ENCODE measurements at places on chromosomes 2 and 18.

DNA sequence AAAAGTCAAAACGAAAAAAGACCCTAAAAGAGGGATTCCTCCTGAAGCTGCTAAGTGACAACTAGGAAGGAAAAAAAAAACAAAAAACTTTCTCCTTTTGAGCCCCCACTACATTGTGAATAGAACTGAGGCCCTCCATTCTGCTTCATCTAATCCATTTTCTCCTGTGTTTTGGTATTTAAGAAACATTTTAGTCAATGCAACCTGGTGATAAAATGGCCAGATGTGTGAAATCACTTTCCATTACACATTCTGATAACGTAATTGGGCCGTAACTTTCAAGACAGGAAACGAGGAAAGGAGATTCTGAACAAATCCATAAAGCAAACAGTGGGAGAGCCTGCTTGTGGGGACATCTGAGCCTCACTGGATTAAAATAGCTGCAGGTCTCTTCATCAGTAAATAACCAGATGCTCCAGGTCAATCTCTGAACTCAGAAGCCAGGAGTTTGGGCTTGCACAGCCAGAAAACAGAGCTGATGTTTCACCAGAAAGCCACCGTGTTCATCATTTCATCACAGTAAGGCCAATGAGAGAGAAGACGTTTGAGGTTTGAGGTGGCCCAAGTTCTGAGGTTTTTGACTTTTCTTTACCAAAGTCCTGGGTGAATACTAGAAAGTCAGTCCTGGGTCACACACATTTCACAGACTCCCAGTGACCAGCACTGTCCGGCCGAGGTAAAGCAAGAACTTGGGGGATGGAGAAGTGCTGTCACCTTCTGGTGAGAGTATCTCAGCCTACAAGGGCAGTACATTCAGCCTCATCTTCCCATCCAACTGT, 47.8 kb downstream of the TGFA start:
- DNase-seq, result no peak

- DNase-seq, result no peak
Observed at GRCh38 chr2:67904566-67904965, 158.2 kb downstream of the C1D start.

DNA sequence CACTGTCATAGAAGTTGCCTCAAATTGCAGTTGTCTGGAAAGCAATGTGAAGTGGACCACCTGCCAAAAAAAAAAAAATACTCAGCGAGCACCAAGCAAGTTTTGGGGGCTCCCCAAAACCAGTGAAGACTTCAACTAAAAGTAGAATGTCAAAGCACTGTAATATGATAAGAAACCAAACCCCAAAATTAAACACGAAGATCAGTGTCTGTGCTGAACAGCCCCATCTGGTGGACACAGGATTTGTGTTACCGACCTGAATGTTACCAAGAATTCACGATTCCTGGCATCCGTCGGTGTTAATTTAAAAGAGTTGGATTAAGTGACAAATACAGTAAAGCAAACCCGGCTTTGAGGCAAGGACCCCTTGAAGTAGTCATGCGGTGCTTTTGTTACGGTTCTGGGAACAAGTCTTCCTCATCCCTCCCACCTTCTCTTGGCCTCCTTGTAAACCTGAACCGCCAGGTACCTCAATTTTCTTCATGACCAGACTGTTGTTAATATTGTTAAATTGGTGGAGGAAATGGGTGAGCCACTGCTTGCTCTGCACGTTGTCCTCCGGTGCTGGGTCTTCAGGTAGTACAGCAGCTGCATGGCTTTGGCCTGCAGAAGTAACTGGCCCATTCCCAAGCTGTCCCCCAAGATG, 31.3 kb upstream of the SSB start:
- DNase-seq, result peak; percentile 11

- DNase-seq, result no peak
Observed at GRCh38 chr2:50614056-50614455, 417.9 kb downstream of the NRXN1 start.

DNA sequence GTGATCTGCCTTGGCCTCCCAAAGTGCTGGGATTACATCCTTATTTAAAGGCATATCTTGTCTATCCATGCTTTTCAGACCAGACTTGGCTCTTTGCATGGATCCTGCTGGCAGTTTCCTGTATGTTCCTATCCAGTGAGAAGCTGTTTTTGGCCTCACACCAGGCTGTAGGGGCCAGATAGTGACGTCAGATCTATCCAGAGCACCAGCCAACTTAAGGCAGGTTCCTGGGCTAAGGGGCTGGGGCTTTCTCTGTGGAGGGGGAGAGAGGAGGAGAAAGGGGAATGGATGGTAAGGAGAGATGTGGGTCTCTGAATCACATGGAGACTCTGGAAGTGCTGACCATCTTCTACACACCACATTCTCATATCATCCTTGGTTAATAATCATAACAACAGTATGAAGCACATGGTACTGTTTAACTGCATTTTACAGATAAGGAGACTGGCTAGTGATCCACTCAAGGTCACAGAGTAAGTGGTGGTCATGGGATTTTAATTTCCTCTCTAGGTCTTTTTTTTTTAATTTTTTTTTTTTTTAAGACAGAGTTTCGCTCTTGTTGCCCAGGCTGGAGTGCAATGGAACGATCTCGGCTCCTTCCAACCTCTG, 2.0 kb upstream of the FAM117B start:
- no peak for DNase-seq

DNA sequence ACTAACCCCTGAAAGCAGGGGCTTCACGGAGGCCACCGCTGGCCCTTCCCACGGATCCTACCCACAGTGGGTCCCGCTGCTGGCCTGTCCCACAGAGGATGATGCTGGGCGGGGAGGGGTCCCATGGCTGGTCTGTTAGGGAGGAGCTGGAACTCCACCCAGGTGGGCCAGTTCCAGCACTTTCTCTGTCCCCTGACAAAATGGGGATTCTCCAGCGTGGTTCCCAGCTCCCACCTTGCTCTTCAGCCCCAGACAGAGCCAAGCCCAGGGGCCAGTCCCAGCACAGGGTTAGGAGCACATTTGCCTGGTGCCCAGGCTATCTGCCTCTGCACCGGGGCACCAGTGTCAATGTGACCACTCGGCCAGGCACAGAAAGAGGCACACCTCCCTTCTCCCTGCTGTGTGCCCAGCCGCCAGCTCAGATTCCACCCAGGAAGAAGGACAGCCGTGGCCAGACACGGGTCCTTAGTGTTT, 50.0 kb downstream of the ANKMY1 start:
- DNase-seq, result no peak

GRCh38 chr2:27967076-27967475, 76.5 kb downstream of the BABAM2 start:
- DNase-seq, result no peak

GRCh38 chr2:24424387-24424786, 64.1 kb upstream of the ITSN2 start:
- no peak for DNase-seq

DNA sequence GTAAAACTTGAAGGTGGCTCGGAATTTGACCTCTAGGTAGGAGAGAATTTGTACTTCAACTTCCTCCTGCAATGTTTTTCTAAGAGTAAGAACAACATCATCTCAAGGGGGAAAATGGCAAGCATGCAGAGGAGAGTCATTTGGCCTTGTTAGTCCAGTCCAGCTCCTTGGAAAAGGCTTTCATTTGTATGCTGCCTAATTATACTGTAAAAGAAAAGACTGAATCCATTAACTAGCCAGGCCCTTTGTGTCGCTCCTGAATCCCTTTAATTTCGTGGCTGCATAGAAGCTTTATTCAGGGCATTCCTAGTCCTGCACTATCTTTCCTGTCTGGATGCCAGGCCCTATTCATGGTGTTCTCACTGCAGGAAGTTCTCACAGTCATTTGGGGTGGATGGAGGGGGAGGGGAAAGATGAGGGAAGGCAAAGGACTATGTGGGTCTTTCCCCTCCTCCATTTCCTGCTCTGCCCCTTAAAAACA, 36.0 kb downstream of the PHLPP1 start:
- DNase-seq, result peak; percentile 45

DNA sequence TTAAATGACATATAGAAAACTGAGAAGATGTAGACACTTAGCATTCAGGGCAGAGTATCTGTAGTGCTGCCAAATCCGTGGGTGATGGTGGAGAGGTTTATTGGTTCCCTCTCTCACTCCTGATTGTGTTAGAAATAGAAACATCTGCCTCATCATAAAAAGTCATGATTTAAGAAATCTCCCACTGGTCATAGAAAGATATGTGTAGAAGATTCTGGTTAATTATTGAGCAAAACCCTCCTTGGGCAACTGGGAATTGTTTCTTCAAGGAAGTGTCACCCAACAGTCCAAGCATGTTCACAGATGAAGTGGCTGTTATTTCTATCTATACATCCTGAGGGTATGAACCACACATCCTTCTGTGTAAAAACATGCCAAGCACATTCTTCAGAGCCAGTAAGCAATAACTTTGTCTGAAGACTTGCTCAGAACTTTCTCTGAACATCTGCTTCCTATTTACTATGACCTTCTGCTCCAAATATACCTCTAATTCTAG, 33.6 kb upstream of the CHRNA1 start:
- DNase-seq, result no peak
